ENCODE measurements at places on chromosomes 7 and 10.

DNA sequence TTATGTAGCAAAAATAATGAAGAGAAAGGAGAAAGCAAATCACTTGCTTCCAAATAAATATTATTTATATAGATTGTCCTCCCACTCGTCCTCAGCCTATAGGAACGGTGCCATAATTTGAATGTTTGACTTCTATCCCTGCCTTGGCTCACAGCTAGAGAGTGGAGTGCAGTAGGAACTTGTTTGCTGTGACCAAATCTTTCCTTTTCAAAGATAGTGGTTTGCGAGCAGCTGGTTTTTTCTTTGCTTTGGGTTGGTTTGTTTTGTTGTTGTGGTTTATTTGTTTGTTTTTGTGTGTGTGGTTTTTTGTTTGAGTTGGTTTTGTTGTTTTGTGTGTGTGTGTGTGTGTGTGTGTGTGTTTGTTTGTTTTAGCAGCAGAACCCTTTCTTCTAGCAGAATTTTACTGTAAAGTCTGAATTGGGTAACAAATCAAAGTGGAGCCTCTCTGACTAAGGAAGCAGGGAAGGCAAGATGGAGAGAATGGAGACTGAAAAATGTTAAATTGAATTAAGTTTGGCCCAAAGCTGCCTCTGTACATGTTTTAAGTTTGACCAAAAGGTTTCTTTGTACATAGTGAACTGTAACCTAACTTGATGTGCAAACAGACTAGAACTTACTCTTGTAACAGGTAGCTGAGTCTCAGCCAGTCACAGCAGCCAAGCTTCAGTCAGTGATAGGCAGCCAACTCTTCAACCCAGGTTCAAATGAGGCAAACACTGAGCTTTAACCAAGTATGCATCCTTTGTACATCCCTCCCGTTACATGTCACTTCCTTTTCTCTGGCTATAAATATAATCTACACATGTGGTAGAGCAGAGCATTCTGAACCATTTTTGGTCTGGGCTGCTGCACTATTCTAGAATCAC lies 149.5 kb upstream of the LRGUK start:
- DNase-seq, result no peak

GRCh38 chr10:36606234-36606839 lies 519.1 kb upstream of the ANKRD30A start:
- no peak for DNase-seq

DNA sequence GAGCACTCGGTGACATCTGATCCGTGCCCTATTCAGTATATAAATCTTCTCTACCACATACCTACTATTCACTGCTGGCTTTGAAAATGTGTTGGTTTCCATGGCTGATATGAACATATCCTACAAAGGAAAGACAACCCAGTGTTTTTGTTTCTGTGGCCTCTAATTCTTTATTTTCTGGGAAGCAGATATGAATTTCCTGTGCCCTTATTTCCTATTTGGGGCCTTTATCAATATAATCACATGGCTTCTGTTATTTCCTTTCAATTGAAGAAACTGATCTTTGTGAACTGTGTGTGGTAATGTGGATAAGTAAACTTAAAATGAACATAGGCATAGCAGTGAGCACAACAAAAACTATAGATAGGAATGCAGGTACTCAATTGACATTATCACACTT lies 10.6 kb downstream of the CCNJ start:
- no peak for DNase-seq

- no peak for DNase-seq
Measured at GRCh38 chr7:6643915-6644625, 7.0 kb downstream of the ZNF316 start.

- no peak for DNase-seq
Measured at GRCh38 chr7:149869867-149870266, 3.9 kb upstream of the ATP6V0E2 start.

- DNase-seq, result no peak
Measured at GRCh38 chr7:30162133-30162532, 27.3 kb downstream of the MTURN start.

DNA sequence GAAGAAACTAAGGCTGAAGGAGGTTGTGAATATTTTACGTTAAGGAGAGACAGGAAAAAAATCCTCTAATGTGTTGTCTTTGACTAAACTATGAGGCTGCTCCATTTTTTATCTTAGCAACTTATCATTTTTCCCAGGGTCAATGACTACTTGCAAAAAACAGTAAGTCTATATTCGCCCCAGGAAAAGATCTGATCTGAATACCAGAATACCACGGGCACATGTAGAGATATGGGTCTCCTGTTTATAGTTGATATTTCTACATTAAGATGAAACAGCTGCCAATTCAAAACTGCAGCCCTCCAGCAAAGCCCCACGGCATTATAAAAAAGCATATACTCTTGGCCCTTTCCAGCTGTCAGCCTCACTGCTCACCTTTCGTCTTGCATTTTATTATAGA lies 358.4 kb downstream of the SH2D4B start:
- no peak for DNase-seq

GRCh38 chr7:150953061-150953997 lies 24.8 kb downstream of the KCNH2 start:
- DNase-seq, result no peak

DNA sequence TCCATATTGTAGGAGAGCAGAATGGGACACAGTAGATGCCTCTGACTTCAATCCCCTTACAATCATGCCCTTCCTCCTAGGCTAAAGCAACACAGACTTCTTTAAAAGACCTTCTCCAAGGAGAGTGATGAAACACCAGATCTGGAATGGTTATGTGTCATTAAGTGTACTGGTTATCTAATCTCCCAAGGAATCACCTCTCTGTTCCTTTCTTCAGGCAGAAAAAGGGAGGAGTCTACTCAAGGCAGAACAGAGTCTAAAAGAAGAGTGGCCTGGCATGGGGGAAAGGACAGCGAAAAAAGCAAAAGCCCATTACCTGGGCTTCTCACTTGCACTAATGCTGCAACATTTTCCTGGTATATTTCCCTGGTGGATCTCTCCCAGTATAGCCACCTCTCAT lies 2.9 kb downstream of the ELMO1 start:
- no peak for DNase-seq

- DNase-seq, result no peak
Measured at GRCh38 chr7:45037876-45038275, 37.9 kb downstream of the CCM2 start.

- no peak for DNase-seq
Measured at GRCh38 chr7:133978502-133979295, 148.4 kb upstream of the LRGUK start.

- DNase-seq, result no peak
Measured at GRCh38 chr7:46651561-46652088, 730.6 kb upstream of the IGFBP3 start.

GRCh38 chr10:115141254-115141653 lies 48.1 kb downstream of the ATRNL1 start:
- DNase-seq, result no peak

DNA sequence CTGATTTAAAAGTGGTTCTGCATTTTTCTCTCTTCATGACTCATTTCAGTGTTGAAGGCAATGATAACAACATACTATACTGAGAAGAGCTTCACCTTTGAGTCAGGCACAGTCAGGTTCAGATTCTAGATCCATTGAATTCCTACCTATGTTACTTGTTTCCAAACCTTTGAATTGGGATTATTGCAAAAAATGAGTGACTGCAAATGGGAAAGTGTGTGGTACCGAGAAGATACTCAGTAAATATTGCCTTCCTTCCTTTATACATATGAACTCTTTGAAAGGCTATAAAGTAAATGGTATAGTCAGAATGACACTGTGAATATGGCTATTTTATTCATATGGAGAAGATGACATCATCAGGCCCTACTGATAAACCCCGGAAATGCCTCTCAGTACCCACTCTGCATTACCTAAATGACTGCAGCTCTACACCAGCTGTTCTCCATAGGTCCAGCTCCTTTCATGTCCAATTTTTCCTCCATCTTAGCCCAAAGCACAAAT lies 66.7 kb upstream of the FGL2 start:
- no peak for DNase-seq

GRCh38 chr10:76456197-76456596 lies 1024.8 kb downstream of the LRMDA start:
- no peak for DNase-seq

GRCh38 chr10:63265222-63265617 lies 132.1 kb downstream of the NRBF2 start:
- no peak for DNase-seq

DNA sequence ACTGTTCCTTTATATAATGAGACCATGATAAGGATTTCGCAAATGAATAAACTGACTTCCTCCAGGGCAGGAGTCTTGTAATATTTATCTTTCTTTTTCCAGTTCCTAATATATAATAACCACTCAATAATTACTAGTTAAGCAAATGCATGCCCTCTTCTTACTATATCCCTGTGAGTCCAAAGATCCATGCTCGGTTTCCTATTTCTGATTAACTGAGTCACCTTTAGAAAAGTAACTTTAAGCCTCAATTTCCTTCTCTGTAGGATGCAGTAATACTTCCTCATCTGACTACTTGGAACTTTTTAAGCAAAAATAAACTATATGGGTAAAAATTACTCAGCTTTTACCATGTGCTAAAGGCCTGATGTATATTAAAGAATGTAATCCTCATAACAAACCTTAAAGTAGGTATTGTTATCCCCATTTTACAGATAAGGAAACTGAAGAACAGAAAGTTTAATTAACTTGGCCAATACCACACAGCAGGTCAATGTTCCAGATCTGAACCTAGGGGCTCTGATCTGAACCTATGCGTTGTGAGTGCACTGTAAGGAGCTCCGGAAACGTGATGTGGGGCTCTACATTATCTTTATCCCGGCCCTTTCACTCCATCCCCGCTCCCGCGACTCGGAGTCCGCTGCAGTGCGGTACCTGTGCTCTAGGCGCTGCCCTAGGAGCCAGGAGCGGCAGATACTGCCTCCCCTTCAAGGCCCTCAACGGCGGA lies 458 bp downstream of the COX15 start:
- DNase-seq, result no peak

DNA sequence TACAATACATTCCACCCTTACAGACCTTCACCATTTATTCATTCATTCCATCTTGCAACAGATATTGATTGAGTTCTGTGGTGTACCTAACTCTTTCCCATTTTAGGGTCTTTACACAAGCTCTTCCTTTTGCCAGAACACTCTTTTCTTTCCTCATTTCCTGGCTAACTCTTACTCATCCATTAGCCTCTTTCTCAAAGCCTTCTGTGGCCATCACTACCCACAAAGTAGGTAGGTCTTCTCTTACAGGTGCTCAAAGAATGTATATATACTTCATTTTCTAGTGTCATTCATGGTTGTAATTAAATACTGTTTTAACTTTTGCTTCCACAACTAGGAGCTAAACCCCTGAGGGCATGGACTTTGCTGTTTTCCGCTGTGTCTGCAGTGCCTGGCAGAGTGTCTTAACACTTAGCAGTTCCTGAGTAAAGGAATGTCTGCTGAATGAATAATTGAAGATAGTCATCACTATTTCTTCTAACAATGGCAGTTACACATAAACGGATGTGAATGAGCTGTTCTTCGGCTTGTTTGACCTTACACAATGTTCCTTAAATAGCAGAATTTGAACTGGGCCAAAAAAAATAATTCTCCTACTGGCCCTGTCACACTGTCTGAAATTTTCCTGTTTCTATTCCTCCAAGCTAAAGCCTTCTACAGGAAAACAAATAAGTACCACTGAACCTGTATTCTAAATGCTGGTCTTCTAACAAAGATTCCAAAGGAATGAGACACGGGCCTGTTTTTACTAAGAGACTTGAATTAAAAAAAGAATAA lies 15.1 kb downstream of the BCAP29 start:
- DNase-seq, result no peak

DNA sequence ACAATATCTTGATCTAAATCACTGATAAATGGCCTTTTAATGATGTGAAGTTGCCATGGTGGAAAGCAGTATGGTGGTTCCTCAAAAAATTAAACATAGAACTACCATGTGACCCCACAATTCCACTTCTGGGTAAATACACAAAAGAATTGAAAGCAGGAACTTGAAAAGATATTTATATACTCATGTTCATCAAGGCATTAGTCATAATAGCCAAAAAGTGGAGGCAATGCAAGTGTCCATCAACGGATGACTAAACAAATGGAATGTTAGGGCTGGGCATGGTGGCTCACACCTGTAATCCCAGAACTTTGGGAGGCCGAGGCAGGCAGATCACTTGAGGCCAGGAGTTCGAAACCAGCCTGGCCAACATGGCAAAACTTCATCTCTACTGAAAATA lies 2.0 kb upstream of the DNAJC12 start:
- DNase-seq, result no peak

DNA sequence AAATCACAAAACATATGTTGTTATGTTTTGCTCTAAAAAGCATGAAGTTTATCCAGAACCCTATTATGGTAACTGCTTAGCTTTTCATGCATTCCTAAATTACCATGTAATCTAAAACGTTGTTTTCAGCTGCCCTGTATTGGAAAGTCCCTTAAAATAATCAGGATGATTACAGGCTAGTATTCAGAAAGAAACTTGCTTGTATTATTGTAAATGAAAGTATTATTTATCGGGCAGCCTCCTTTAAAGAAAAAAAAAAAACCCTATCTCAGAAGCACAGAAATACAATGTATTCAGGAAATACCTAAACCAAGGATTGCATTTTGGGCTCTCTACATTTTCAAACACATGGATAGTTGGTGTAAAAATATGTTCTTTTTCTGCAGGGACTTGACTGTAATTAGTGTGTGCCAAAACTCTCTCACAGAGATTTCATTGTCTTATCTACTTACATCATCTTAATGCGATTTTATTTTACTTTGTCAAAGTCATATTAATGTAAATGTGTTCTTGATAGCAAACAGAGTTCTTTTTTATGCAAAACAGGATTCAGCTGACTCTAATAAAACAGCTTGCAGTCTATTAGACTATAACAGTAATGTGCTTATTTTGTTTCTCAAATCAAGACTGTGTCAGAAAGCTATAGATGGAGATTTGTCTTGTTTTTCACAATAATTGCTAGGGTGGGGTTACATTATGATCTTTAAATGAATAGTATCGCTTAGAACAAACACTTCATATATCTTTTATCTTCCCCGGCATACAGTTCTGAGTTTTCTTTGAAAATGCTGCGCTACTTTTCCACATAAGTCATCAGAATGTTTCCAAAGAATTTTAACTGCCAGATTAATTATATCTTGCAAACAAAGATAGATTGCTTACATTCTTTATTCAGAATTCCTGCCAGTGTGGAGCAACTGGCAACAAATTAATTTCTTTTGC lies 65.3 kb upstream of the ARID5B start:
- DNase-seq, result no peak

- DNase-seq, result no peak
Measured at GRCh38 chr10:132396494-132397035, 435 bp upstream of the PWWP2B start.

GRCh38 chr7:11319491-11320274 lies 346.0 kb downstream of the PHF14 start:
- DNase-seq, result no peak

DNA sequence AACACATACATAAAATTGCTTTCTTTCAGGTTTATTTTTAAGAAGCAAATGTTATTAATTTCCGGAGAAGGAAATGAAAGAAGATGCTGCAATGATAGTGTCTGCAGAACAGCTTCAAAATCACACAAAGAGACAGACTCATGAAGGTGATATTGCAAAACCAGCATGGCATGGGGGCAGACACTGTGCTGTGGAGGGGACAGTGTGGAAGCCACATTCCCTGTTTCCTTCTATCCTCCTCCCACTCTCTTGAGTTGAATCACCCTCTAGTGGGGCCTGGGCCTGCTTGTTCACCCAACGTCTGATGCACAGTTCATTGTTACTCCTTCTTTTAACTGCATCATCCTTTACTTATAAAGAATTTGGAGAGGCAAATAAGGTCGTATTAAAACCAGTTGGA lies 104.0 kb upstream of the INSIG1 start:
- no peak for DNase-seq
